ENCODE measurements at places on chromosomes 12 and 14. TPM values are rescaled to one million over a fixed set of nuclear protein-coding genes. Genes with fewer than 3 reads are reported as not detected.

Gene PTPRQ
- total RNA-seq = not detected

GRCh38 chr14:77605392-77605972 lies 11.0 kb downstream of the SPTLC2 start:
- peak overlapping the region; percentile 10 for H3K27ac ChIP-seq
- H3K36me3 ChIP-seq = no peaks in the 10 kb centered on the region
- no peak overlapping the region for H3K4me3 ChIP-seq
- H3K27me3 ChIP-seq = no peaks in the 10 kb centered on the region
- peaks cover 38% of the 10 kb centered on the region for H3K4me1 ChIP-seq

Gene TAS2R30
- total RNA-seq = 0.94 TPM

- H3K27me3 ChIP-seq = peaks cover 11% of the 10 kb centered on the region
- no peaks in the 10 kb centered on the region for H3K4me1 ChIP-seq
- DNase-seq = no peak
- no peak overlapping the region for H3K27ac ChIP-seq
These were observed 62.9 kb downstream of the GLRX5 start for GRCh38 chr14:95597784-95598211.

DNA sequence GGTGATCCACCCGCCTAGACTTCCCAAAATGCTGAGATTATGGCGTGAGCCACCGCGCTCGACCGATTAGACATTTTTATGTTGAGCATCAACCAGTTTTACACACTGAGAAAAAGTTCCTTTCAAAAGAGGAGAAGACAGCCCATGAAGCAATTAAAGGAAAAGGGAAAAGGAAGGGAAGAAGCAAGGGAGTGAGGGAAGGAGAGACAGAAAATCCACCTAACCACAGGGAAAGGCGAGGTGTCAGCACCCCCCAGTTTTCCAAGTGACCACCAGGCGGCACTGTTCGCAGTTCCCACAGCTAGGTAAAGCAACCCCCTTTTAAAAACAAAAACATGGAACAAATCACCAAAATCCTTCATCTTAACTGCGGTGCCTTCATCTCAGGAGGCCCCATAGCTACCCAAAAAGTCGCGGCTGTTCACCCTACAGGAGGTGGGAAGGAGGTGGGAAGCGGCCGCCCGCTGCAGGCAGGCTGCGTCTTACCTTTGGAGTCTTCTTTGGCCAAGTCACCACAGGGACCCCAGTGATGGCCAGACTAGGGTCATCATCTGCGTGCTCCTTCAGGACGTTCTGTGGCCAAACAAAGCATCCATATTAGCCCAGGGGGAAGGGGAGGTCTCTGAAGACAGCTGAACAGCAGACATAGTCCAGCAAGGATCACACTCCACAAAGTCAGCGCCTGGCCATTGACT lies 86.6 kb downstream of the KDM2B start:
- H3K27ac ChIP-seq = no peak overlapping the region
- peaks cover 10% of the 10 kb centered on the region for H3K4me1 ChIP-seq
- DNase-seq = peak; percentile 26
- H3K36me3 ChIP-seq = peaks cover 13% of the 10 kb centered on the region

GRCh38 chr14:56666294-56666693 lies 86.7 kb downstream of the TMEM260 start:
- H3K27ac ChIP-seq = no peak overlapping the region
- no peak overlapping the region for H3K4me3 ChIP-seq
- DNase-seq = no peak
- H3K27me3 ChIP-seq = no peaks in the 10 kb centered on the region
- no peaks in the 10 kb centered on the region for H3K36me3 ChIP-seq

Measured in CD8-positive, alpha-beta memory T cell (primary cell).